ENCODE measurements at places on chromosomes 2 and 18.

DNA sequence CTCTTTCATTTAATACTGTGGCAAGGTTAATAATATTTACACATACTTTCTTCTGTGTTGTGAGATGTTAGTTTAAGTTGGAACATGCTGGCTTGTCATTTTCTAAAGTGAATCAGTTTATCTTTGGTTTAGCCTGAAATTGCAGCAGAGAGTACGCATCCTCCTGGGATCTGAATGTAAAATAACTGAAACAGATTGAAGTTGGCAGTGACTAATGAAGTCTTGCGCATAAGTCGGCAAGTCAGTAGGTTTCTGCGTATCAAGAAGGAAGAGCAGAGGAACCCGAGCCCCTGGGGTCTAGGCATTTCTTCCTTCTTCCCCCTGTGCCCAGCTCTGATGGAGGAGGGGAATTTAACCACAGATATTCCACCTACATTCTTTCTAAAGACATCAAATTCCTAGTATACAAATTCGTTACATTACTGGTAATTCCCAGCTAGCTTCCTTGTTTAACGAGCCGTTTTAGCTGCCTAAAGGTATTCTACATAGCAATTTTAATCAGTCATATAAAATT lies 392.1 kb upstream of the RAB12 start:
- DNase-seq, result no peak
- H3K27ac ChIP-seq, result no peak overlapping the region
- no peaks in the 10 kb centered on the region for H3K4me1 ChIP-seq
- no peak overlapping the region for H3K4me3 ChIP-seq
- no peaks in the 10 kb centered on the region for H3K36me3 ChIP-seq
- H3K27me3 ChIP-seq, result no peaks in the 10 kb centered on the region

- no peak overlapping the region for H3K27ac ChIP-seq
- no peaks in the 10 kb centered on the region for H3K36me3 ChIP-seq
- H3K27me3 ChIP-seq, result no peaks in the 10 kb centered on the region
Observed at GRCh38 chr18:52933356-52933755, 593.4 kb downstream of the DCC start.

DNA sequence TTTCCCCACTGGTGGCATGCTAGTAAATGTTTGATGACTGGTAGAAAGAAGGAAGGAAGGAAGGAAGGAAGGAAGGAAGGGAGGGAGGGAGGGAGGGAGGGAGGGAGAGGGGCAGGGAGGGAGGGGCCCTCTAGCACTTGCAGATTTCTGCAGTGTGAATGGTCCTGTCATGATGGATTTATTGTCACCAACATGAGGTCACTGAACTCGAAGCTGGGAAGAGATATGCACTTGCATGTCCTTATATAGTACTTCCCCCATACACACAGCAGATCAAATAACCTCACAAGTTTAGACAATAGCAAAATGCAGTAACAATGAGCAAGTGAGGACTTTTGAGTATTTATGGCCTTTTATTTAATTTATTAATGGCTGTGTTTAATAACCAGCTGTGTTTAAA lies 44.5 kb upstream of the CXCR4 start:
- no peak for DNase-seq
- H3K4me1 ChIP-seq, result no peaks in the 10 kb centered on the region
- no peaks in the 10 kb centered on the region for H3K36me3 ChIP-seq
- H3K27me3 ChIP-seq, result no peaks in the 10 kb centered on the region
- H3K27ac ChIP-seq, result no peak overlapping the region

DNA sequence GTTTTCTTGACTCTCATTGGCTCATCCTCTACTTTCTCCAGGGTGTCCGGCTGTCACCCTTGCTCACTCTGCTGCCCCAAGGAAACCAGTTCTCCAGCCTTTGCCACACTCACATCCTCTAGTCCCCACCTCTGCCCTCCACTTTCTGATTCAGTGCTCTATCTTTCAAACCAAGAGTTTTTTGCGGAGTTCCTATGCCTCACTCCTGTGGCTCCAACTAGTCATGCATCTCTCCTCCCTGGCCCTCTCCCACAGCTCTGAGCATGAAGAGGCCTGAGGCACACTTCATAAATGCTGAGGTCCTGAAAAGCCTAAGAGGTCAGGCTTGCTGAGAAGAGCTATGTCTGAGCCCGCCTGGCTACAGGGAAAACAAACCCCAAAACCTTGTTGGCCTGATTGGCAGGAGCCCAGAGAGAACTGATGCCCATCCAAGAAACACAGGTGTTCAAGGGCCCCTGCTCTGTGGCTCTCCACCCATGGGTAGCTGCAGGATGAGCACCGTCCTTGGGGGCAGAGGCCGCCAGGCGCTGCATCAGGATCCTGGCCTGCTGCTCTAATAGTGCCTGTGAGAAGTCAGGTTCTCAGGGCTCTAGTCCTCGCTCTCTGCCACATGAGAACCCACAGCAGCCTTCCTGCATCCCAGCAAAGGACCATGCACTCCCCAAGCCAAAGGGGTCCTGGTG lies 42.1 kb downstream of the HS1BP3 start:
- peak; percentile 9 for DNase-seq
- no peak overlapping the region for H3K4me3 ChIP-seq
- H3K36me3 ChIP-seq, result no peaks in the 10 kb centered on the region
- H3K27ac ChIP-seq, result peak overlapping the region; percentile 42

DNA sequence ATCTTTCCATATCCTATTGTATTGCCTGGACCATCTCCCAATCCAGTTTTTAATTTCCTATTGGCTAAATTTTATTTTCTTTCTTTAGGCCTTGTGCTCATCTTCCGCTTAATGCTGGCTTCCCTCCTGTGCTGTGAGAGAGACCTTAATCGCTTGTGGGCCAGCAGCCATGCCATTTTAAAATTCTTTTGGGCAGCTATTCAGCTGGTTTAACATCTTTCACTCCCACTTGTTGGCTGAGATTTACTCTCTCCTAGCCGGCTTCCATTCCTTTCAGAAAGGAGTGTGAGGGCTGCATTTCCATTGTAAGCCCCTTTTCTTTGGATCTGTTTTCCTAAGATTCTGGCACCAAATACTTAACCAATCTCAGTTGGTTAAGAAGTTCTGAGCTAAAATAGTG lies 140.9 kb upstream of the RASGRP3 start:
- H3K36me3 ChIP-seq, result no peaks in the 10 kb centered on the region
- no peak overlapping the region for H3K4me3 ChIP-seq
- no peak overlapping the region for H3K27ac ChIP-seq
- DNase-seq, result no peak
- no peaks in the 10 kb centered on the region for H3K27me3 ChIP-seq
- no peaks in the 10 kb centered on the region for H3K4me1 ChIP-seq

GRCh38 chr2:89850481-89850880 lies 1159.0 kb downstream of the RPIA start:
- H3K4me1 ChIP-seq, result no peaks in the 10 kb centered on the region
- no peaks in the 10 kb centered on the region for H3K27me3 ChIP-seq
- H3K36me3 ChIP-seq, result no peaks in the 10 kb centered on the region
- H3K4me3 ChIP-seq, result no peak overlapping the region
- no peak overlapping the region for H3K27ac ChIP-seq

- no peak overlapping the region for H3K27ac ChIP-seq
- no peak overlapping the region for H3K4me3 ChIP-seq
- H3K36me3 ChIP-seq, result peaks cover 24% of the 10 kb centered on the region
- DNase-seq, result no peak
- H3K4me1 ChIP-seq, result no peaks in the 10 kb centered on the region
- H3K27me3 ChIP-seq, result no peaks in the 10 kb centered on the region
Observed at GRCh38 chr2:127471286-127471988, 53.2 kb downstream of the PROC start.

DNA sequence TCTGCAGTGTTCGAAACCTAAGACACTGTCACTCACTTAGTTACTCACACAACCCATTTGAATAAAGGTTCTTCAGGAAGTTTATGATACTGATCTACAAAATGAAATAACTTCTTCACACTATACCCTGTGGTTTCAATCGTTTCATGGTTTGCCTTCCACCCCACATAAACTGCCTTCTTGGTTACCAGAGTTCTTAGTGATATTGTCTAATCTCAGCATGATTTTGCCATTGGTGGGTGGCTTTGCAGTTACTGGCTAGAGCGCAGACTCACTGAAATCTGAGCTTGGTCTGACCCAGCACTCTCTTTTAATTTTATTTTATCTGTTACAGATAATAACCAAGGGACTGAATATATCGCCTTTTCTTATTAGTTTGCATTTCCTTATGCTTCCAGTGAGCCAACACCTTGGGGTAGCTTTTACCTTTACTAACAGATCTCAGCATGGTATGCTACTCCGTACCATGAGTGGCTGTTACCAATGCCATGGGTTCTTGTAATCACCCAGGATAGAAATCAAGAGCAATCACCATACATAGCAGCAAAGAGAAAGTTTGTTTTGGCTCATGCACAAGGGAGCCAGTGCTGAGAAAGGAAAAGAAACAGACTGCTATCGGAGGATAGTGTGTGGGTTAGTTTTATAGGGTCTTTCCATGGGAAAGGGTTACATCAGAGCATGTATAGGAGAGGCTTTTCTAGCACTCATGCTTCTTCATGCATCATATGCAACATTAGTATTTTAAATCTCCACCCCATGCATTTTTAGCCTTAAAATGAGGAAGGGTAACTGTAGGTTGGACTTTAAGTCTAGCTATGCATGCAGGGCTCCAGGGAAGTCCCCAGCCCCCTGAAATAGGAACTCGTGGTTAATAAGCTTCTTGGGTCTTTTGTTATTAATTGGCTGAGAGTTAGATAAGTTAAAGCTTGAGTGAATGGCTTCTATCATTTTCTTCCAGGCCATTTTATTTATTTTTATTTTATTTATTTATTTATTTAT lies 33.3 kb downstream of the ANXA4 start:
- H3K36me3 ChIP-seq, result no peaks in the 10 kb centered on the region
- no peaks in the 10 kb centered on the region for H3K27me3 ChIP-seq
- H3K4me3 ChIP-seq, result no peak overlapping the region
- peaks cover 44% of the 10 kb centered on the region for H3K4me1 ChIP-seq
- no peak for DNase-seq
- H3K27ac ChIP-seq, result peak overlapping the region; percentile 97

- H3K27ac ChIP-seq, result no peak overlapping the region
- no peaks in the 10 kb centered on the region for H3K27me3 ChIP-seq
- H3K4me1 ChIP-seq, result no peaks in the 10 kb centered on the region
- H3K4me3 ChIP-seq, result no peak overlapping the region
- no peaks in the 10 kb centered on the region for H3K36me3 ChIP-seq
Observed at GRCh38 chr18:43681661-43682060, 404.4 kb upstream of the SYT4 start.

- no peak for DNase-seq
- no peaks in the 10 kb centered on the region for H3K27me3 ChIP-seq
- H3K4me3 ChIP-seq, result no peak overlapping the region
- no peaks in the 10 kb centered on the region for H3K36me3 ChIP-seq
- H3K4me1 ChIP-seq, result no peaks in the 10 kb centered on the region
Observed at GRCh38 chr2:136863874-136864273, 98.5 kb downstream of the THSD7B start.

DNA sequence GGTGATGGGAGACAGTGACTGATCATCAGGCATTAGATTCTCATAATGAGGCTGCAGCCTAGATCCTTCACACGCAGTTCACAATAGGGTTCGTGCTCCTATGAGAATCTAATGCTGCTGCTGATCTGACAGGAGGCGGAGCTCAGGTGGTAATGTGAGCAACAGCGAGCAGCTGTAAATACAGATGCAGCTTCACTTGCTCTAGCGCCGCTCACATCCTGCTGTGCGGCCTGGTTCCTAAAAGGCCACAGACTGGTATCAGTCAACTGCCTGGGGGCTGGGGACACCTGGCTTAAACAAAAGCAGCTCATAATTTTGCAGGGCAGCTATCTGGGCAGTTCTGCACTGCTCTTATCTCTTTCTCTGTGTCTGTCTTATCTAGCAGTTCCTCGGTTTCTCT lies 20.4 kb upstream of the CD226 start:
- DNase-seq, result no peak
- H3K36me3 ChIP-seq, result no peaks in the 10 kb centered on the region
- no peak overlapping the region for H3K27ac ChIP-seq
- H3K4me3 ChIP-seq, result no peak overlapping the region
- H3K4me1 ChIP-seq, result no peaks in the 10 kb centered on the region

DNA sequence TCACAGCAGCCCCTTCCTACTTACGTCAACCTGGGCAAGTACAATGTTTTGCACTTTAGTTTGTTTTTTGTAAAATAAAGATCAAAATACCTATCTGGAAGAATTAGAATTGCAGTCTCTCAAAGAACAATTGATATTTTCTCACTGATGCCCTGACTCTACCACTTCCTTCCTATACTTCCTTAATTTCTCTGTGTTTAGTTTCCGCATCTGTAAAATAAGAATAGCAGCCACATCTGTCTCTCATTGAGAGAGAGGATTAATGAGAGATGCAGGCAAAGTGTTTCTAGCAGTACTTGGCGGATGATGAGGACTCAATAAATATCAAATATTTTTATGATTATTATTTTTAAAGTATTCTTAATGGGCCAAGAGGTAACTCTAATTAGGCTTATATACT lies 122.6 kb upstream of the PIEZO2 start:
- no peaks in the 10 kb centered on the region for H3K36me3 ChIP-seq
- H3K27ac ChIP-seq, result no peak overlapping the region

DNA sequence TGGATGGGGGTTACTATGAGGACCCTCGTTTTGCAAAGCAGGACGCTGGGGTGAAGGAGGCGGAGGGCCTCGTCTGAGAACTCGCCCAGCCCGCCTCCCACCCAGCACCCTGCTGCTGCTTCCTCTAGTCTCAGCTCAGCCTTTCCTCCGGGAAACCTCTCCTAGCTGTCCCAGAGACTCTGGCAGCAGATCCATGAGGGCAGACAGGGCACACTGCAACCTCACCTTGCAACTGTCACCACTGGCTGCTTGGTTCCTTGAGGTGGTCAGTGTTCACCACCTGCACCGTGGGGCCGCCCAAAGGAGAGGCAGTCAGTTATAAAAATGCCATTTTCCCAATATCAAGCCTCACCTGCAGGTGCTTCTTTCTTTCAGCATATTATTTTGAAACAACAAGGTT lies 45.6 kb downstream of the PARD6G start:
- peaks cover 3% of the 10 kb centered on the region for H3K4me1 ChIP-seq
- no peak overlapping the region for H3K4me3 ChIP-seq
- H3K36me3 ChIP-seq, result no peaks in the 10 kb centered on the region
- no peak overlapping the region for H3K27ac ChIP-seq
- H3K27me3 ChIP-seq, result no peaks in the 10 kb centered on the region

- no peaks in the 10 kb centered on the region for H3K27me3 ChIP-seq
- no peaks in the 10 kb centered on the region for H3K4me1 ChIP-seq
- no peaks in the 10 kb centered on the region for H3K36me3 ChIP-seq
- DNase-seq, result no peak
Observed at GRCh38 chr18:57475903-57476302, 40.7 kb downstream of the ONECUT2 start.

DNA sequence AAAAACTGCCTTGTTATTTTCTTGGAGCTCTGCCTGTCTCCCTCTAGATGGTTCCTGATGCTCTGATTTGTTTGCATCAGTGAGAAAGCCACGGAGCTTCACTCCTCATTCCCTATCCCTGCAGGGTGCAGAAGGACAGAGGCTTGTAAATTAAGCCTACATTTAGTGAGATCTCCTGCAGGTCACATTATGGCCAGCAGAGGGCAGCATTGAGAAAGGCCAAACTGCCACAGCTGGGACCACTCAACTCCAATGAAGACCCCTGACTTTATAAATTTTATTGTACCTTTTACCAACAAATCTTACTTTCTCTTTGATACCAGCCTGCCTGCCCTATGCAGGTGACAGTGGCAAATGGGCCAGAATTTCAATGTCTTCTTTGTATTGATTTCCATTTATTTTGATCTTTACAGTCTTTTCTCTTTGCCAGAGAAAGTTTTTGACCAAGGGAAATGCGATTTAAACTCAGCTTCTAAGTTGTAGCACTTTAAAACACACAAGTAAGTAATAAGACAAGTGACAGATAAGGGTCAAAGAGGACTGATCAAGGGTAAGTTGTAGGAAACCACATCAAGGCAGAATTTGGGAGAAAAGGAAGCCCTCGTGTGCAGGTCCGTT lies 1029.1 kb upstream of the KLHL29 start:
- no peak overlapping the region for H3K27ac ChIP-seq
- H3K4me1 ChIP-seq, result no peaks in the 10 kb centered on the region
- no peaks in the 10 kb centered on the region for H3K36me3 ChIP-seq
- no peaks in the 10 kb centered on the region for H3K27me3 ChIP-seq
- no peak for DNase-seq

All from gastrocnemius medialis (tissue), 4 donors.